A549 (cell line): ENCODE measurements at places on chromosomes 12 and 14.

- peak; percentile 94 for DNase-seq
These were observed 744 bp upstream of the MYL6 start for GRCh38 chr12:56157201-56158028.

GRCh38 chr14:68482772-68483395 lies 310.0 kb downstream of the ZFP36L1 start:
- no peak for DNase-seq

- DNase-seq = no peak
These were observed 60.8 kb downstream of the SLC24A4 start for GRCh38 chr14:92383805-92384204.

DNA sequence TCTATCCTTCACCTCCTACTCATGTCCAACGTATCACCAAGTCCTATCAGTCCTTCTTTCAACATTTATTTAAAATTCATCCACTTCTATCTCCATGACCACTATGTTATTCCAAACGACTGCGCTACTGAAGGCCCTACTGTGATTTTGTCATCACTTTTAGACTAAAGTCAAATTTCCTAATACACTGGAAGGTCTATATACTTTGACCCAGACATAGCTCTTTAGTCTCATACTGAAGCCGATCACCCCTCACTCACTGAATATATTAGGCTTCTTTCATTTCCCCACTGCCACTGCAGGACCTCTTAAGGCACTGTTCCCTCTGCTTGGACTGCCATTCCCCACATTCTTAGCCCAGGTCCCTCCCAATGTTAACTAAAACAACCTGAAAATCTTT lies 25.6 kb downstream of the SLC38A4 start:
- DNase-seq = no peak

- no peak for DNase-seq
These were observed 1.0 kb downstream of the RNF41 start for GRCh38 chr12:56220611-56221231.

DNA sequence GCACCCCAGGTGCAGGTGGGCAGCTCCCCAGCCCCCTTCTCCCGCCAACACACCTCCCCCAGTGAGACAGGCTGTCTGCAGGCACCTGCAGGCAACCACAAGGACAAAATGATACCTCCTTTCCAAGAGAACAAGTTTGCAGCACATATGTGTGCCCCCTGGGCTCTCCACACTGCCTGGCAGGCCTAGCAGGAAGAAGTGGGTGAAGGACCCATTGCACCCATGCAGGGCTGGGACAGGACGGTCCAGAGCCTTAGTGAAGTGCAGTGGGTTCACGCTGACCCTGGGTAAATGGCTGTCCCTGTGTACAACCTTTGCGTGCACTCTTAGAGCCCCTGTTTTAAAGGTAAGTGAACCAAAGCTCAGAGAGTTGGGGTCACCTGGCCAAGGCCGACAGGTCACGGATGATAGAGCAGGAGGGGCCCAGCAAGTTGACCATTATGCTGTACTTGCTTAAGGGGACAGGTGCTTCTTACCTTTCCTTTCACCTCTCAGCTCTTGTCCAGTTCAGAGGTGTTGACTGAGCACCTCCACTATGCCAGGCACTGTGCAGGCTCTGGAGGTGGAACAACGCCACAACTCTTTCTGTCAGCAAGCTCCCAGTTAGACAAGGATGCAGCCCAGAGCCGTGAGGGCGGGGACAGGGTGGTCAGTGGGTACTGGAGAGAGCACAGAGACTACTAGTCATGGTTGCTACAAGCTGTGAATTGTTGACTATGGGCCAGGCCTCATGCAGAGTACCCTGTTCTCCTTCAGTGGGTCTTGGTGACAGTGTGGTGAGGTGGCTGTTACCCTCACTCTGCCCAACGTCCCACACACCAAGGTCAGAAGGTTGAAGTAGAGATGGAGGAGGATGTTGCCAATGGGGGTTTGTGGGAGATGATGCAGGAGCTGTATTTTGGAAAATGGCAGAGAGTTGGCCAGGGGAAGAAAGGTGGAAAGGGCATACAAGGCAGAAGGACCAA lies 125.9 kb downstream of the PAPOLA start:
- DNase-seq = no peak

DNA sequence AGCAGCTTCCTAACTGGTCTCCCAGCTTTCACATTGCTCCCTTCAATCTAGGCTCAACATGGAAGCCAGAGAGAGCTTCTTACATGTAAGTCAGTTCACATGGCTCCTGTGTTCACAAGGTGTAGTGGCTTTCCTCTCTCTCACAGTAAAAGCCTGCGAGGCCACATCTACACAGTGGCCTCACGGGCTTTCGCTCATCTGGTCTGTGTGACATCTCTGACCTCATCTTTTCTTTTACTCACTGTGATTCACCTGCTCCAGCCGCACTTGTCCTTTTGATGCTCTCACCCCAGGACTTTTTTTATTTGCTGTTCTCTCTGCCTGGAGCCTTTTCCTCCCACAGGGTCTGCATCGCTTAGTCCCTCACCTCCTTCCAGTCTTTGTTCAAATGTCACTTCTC lies 122.1 kb downstream of the SLC5A8 start:
- no peak for DNase-seq

DNA sequence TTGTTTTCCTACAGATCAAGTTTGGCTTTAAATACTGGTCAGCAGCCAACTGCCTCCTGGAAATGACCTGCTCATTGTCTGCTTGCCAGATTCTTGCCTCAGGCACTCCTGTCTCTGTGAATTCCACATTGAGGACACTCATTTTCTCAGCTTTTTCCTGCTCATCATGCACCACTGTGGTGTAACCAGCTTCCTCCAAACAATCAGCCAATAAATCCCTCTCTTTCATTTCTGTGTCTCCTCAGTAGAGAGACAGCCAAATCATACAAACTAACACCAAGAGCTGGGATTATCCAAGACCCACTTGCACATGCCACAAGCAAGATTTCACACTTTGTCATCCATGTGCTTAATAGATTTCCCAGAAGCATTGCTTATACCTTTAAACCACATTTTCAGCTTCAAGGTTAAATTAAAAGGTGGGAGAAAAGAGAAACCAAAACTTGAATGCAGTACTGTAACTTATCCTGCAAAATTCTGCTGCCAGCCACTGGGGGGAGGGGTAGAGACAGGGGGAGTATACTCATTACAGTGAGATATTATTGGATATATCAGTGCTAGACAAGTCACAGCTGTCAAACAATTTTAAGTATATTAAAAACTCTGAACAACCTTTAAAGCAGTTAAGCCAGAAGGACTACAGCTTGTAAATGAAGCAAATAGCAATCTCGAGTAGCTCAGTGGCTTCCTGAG lies 105.0 kb downstream of the PPP2R5E start:
- peak; percentile 26 for DNase-seq

DNA sequence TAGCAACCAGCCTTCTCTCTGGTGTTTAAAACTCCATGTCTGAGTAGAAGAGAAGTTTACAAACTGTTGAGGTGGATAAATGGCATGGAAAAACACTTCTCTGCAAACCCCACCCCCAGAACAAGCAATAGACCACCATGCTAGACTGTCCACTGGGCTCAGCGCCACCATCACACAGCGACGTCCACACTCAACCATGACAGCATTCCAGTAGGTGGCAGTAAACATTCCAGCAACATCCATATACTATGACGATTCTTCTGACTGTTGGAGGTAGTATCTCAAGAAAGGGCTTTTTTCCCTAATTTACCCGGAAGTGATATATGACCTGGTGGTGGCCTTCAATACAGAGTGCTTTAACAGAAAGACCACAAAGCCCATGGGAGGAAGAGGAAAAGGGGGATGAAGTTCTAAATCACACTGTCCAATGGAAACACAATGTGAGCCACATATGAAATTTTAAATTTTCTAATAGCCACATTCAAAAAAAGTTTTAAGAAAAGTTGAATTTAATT lies 152.2 kb downstream of the SLC15A4 start:
- DNase-seq = peak; percentile 48

- DNase-seq = no peak
These were observed 30.4 kb upstream of the P2RX7 start for GRCh38 chr12:121102307-121102706.

DNA sequence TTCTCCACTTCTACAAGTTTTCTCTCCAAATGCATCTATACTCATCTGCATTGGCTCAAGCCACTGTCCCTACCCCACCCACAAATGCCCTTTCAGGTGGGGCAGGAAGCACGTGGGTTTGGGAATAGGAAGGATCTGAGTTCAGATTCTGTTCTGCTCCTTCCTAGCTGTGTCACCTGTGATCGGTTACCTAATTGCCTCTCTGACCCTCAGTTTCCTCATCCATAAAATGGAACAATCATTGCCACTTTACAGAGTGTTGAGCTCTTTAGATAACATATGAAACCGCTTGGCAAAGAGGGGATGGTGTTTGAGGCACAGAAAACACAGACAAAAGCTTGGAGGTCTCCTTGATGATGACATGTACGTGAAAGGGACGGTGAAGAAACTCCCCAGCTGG lies 34.5 kb downstream of the FOXN3 start:
- DNase-seq = no peak

DNA sequence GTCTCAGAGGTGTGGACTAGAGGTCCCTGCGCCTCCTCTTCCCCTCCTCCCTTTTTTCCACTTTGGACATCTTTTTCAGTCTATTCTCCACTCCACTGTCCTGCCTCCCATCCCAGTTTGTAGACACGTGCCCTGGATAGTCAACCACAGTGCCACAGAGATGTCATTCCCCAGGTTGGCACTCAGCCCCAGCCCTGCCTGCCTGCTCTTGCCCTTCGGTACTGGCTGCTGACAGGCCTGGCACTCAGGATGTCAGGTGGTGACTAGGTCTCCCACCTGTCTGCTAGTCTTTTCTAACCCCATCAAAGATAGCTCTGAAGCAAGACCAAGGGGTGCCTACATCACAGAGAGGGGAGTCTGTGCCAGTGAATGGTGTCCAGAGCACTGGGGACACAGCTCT lies 15.8 kb downstream of the KRT71 start:
- DNase-seq = no peak

DNA sequence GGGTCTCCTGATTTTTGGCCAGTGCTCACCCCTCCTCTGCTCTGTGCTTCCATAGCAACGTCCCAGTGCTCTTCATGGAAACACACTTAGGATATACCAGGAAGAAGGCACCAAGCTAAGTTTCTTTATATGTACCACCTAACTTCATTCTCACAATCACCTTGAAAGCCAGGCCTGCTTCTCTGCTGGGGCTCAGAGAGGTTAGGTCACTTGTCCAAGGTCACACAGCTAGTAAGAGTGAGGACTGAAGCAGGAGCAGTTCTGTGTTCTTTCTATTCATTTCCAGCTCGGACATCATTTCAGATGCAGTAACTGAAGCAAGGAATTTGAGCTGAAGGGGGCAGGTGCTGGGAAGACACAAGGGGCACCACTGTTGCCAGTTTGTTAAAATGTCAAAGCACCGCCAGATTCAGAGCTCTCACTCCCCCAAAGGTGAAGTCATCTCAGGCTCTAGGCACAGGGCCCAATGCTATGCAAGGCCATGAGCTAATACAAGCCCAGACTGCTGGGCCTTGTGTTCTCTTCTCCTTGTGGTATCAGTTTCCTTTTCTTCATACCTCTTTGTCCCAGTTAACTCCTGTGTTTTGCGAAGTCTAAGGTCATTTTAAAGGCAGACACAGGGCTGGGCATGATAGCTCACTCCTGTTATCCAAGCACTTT lies 19.7 kb upstream of the YY1 start:
- DNase-seq = no peak

- no peak for DNase-seq
These were observed 19.0 kb downstream of the PRPF40B start for GRCh38 chr12:49642370-49642802.

DNA sequence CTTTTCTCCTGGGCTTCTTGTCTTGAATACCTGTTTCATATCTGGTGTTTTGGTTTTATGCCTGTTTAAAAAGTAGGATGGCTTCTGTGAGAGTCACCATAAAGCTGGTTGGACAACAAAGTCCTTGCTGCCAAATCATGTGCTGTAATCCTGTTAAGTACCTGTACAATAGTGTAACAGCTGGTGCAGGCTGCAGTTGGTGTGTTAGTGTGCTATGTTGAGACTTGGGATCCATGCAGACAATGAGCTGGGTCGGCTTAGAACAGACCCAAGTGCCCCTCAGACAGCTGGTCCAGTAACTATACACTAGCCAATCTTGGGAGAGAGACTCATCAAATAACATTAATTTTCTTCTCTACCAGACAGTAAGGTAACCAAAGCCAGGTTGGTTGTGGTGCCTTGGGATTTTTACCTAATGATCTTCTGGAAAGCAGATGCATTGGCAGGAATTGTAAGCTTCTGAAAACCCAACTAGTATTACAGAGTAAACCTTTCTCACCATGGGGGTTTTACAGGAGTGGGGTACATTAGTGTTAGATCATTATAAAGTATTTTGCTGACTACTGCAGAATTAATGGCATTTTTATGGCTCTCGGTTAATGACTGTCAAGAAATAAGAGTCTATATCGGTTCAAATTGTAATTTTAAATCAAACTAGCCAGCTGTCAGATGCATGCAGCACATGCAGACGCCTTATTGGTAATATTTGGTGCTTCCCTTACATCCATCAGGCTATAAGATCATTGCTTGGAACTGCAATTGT lies 231.2 kb downstream of the PDZRN4 start:
- DNase-seq = no peak

GRCh38 chr12:84804691-84805473 lies 107.7 kb downstream of the SLC6A15 start:
- no peak for DNase-seq

DNA sequence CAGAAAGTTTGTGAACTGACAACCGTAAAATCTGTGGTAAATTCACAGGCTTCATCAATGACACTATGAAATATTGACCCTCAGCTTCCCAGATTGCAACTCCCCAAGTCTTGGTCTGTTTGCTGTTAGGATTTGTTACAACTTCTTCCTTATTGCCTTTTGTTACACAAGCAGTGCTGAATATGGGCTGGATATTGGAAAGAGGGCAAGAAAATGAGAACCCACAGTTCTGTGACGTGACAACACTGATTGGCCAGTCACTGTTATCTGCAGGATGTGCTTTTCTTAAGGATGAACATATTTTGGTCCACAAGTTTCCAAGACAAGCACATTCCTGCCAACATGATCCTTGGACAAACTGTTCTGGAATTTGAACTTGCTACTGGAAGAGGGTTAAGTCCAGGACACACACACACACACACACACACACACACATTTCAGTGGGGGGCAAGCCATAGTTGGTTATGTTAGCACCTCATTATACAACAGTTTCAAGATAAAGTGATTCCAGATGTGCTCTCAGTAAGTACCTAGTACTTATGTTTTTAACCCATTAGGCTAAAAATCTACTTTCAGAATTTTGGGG lies 16.6 kb upstream of the SLC38A2 start:
- no peak for DNase-seq

DNA sequence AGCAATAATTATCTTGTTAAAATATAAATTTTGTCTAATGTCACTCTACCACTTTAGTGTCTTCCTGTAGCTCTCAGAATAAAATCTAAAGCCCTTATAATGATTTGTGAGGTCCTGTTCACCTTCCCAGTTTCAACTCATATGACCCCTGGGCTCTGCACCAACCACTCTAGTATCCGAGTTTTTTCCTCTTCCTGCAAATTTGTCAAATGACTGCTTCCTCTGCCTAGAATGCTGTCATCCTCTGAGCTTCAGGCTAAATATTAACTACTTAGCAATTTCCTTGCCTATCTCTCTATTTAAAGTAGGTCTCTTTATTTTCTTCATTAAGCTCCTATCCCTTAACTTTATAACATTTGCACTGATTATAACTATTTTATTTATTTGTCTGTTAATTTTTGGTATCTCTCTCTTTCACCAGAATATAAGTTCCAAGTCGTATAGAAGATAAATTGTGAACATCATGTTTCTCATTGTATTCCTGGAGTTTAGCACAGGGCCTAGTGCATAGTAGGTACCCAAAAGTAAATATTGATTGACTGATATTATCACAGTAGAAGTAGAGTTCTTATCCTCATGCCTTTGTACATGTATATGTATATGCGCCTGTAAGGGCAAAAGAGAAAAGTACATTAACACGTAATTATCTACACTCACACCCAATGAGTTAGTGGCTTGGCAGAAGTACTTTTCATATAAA lies 196.0 kb downstream of the BCAT1 start:
- no peak for DNase-seq
